Stimulated activated CD4-positive, alpha-beta T cell treated with anti-CD3 and anti-CD28 coated beads, TNF-alpha, amount 100 ng/mL, for 48 hours (primary cell): ENCODE measurements at places on chromosomes 6 and 20.

DNA sequence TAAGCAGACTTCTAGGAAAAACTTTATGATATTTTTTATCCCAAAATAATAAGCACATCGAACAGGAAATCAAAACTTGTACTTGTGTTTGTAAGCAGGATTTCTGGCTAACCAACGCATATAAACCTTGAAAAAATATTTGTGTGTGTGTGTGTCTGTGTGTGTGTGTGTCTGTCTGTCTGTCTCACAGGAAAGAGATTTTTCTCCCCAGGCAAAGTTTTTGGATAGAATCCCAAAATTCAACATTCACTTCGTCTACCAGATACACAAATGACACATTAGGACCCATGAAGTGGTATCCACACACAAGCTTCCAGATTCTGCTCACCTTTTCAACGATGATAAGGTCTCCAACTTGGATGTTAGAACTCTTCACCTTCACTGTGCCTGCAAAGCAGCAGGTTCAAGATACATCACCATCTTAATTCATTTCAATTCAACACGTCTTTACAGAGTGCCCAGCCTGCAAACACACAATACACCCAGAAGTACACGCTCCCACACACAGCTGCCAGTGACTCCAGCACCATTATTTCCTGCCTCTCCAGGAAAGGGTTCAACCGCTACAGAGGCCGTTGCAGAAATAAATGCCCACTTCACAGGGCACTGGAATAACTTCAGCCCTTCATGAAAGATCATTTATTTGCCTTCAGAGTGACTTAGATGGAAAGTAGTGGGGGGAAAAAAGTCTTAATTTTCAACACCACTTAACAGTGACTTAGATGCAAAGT lies 70.9 kb downstream of the ATP9A start:
- no peak for DNase-seq

GRCh38 chr6:170347091-170347490 lies 40.5 kb downstream of the FAM120B start:
- DNase-seq = no peak

DNA sequence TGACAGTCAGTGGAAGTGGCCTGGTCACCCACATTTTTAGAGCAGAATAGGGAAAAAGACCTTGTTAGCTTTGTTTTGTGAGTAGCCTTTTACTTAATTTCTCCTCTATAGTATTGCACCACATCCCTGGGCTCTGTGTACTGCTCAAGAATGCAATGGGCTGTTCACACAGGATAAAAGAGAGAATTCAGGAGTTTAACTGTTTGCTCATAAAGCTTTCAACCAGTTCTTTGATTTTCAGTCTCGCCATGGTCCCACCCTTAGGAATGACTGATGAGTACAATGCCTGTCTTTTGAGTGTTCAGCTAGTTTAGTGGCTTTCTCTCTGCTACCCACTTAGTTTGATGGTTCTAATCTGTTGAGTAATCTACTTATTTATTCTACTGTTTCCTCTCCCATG lies 129.7 kb downstream of the PLG start:
- DNase-seq = no peak

DNA sequence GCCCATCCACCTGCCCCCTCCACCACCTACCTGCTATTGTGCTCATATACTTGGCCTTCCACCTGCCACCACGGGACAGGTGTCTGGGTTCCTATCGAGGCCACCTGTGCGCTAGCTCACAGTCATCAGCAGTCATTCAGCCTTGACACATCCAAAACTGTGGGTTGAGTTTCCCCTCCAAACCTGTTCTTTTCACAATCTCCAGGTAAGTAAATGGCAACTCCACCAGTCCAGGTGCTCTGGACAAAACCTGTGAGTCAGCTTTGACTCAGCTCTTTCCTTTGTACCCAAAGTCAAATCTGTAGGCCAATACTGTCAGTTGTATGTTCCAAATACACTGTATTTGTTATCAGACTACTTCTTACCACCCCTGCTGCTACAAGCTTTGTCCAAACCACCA lies 52.6 kb downstream of the SPTLC3 start:
- DNase-seq = no peak

- no peak for DNase-seq
Observed at GRCh38 chr20:57475388-57476083, 49.4 kb downstream of the CTCFL start.

DNA sequence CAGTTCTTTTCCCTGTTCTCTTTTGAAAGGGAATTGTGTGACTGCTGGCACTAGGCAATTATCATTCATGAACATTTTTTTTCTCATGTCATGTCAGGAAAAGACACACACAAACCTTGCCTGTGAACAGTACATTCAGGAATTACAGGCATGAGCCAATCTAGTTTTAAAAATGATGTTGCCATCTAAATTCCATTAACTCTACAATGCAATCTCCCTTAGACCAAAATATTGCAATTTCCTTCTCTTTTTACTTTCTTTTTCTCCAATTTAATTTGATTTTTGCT lies 127.5 kb upstream of the STMND1 start:
- DNase-seq = no peak
